H1 (cell line): ENCODE measurements at places on chromosomes 7 and 10. TPM values are rescaled to one million over a fixed set of nuclear protein-coding genes. Genes with fewer than 3 reads are reported as not detected.

GRCh38 chr10:3579845-3580244 is 205.2 kb downstream of the KLF6 start:
- H3K4me3 ChIP-seq = no peak overlapping the region
- no peak for DNase-seq
- no peaks in the 10 kb centered on the region for H3K36me3 ChIP-seq
- no peaks in the 10 kb centered on the region for H3K27me3 ChIP-seq
- no peak overlapping the region for H3K27ac ChIP-seq

DNA sequence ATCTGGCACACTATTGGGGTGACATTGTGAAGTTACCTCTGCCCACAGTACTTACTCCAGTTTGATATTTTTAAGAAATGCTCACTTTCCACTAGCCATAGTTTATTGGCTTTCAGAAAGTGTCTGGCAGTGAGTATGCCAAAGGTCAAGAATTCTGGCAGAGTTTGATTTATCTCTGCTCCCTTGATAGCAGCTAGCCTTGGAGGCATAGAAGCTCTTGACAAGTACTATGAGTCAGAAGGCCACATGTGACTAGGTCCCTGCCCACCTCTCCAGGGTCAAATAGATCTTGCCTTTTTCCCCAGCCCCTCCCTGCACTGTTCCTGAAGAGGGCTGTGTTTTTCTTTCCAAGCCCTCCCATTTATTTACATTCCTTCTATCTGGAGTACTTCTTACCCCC is 202.2 kb downstream of the AUTS2 start:
- H3K27me3 ChIP-seq = peaks cover 2% of the 10 kb centered on the region
- no peaks in the 10 kb centered on the region for H3K36me3 ChIP-seq

- H3K27ac ChIP-seq = no peak overlapping the region
- peaks cover 10% of the 10 kb centered on the region for H3K36me3 ChIP-seq
- peak overlapping the region; percentile 78 for H3K4me3 ChIP-seq
- peaks cover 17% of the 10 kb centered on the region for H3K4me1 ChIP-seq
- H3K27me3 ChIP-seq = peaks cover 15% of the 10 kb centered on the region
- DNase-seq = peak; percentile 77
Measured at GRCh38 chr10:17229016-17229716, 1.1 kb downstream of the VIM start.

- H3K27me3 ChIP-seq = no peaks in the 10 kb centered on the region
- H3K4me3 ChIP-seq = no peak overlapping the region
- H3K27ac ChIP-seq = no peak overlapping the region
- no peak for DNase-seq
- no peaks in the 10 kb centered on the region for H3K4me1 ChIP-seq
Measured at GRCh38 chr10:97509120-97509680, 10.5 kb downstream of the UBTD1 start.

DNA sequence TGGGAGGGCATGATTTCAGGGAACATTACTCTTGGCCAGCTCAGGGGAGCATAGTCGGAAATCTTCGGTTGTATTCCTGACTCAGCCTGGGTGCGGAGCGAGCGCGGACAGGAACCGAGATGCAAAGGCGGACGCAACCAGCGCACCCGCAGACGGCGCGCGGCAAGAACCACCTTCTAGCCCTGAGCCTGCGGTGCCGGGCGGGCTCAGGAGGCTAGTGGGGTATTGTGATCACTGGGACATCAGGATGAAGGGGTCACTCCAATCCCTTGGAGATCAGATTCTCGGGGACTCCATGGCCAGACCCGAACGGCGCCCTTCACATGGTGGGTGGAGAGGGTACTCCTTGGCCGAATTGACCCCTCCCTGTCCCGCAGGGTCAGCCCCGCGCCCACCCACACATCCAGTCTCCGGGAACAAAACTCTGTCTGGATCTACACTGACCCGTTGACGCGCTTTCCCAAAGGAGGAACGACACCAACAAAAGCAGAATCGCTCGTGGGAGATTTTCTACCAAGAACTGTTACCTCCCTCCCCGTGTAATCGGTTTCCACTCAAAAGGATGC is 730.5 kb downstream of the ZWINT start:
- no peak for DNase-seq
- peak overlapping the region; percentile 81 for H3K4me3 ChIP-seq
- H3K27me3 ChIP-seq = peaks cover 23% of the 10 kb centered on the region
- H3K4me1 ChIP-seq = peaks cover 8% of the 10 kb centered on the region; the same call in 1 of the 2 replicates
- no peak overlapping the region for H3K27ac ChIP-seq
- H3K36me3 ChIP-seq = no peaks in the 10 kb centered on the region

DNA sequence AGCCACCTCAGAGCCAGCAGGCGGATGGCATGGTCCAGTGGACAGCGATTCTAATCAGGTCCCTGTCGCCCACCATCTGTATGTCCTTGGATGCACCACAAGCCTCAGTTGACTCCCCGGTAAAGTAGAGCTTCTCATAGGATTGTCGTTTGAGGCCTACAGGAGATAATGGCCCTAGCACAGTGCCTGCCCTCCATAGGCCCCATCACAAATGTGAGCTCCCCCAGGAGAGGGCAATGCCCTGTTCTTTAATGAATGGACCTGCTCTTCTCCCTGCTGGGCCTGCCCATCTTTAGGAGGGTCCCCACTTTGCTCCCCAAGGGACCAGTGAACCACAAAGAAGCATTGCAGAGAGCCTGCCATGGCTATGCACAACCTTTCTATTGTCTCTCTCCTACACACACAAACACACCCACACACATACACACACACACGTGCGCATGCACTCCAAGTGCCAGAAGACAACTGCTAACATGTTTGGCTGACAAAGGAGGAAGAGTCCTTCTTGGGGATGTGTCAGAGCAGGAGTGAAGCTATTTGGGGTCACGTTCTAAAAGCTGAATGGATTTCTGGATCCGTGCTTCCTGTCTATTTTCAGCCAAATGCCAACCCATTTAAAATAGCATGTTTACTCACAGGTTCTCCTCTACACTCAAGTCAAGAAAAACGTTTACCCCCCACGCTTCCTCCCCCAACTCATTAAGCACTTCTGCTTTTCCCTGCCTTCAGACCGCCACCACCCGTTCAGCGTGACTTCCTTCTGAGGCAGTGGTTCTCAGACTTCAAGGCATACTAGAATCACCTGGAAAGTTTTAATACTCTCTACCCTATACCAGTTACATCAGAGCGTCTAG is 196.1 kb downstream of the GRID1 start:
- H3K27ac ChIP-seq = no peak overlapping the region
- DNase-seq = no peak
- no peaks in the 10 kb centered on the region for H3K36me3 ChIP-seq
- no peaks in the 10 kb centered on the region for H3K4me1 ChIP-seq
- H3K27me3 ChIP-seq = no peaks in the 10 kb centered on the region

DNA sequence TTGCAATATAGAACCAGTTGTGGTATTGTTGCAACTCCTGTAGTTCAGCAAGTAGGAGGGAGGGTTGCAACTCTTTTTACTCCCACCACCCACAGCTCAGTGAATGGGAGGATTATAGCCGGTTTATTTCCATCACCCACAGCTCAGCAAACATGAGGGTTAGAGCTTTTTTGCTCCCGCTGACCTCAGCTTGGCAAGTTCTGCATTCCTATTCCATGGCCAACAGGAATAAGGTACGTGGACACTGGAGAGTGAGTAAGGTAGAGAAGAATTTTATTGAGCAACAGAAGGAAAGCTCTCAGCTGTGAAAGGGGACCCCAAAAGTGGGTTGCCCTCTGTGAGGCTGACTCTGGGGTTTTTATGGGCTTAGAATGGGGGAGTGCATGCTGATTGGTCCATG is 167.1 kb upstream of the SMIM30 start:
- H3K27me3 ChIP-seq = no peaks in the 10 kb centered on the region
- H3K27ac ChIP-seq = no peak overlapping the region
- no peaks in the 10 kb centered on the region for H3K36me3 ChIP-seq
- H3K4me3 ChIP-seq = no peak overlapping the region

GRCh38 chr10:51892313-51892712 is 192.9 kb upstream of the CSTF2T start:
- no peaks in the 10 kb centered on the region for H3K36me3 ChIP-seq
- no peak overlapping the region for H3K4me3 ChIP-seq
- H3K27me3 ChIP-seq = no peaks in the 10 kb centered on the region
- H3K4me1 ChIP-seq = no peaks in the 10 kb centered on the region; the same call in 1 of the 2 replicates

DNA sequence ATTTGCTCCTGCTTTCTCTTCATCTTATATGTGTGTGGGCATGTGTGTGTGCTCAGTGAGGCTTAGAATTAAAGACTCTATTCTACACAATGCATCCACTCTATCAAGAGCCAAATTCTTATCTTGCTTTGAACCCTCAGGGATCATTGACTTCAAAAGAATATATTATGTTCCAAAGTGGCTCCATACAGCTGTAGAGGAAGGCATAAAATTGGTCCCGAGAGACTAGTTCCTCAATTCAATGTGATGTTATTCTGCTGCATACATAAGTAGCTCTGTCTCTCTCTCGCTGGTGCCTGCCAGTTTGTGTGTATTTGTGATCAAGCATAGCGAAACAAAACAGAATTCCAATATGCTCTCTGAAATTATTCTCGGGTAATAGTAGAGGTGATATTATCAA is 997.9 kb upstream of the POT1 start:
- H3K4me3 ChIP-seq = no peak overlapping the region
- no peaks in the 10 kb centered on the region for H3K27me3 ChIP-seq
- H3K36me3 ChIP-seq = no peaks in the 10 kb centered on the region
- no peaks in the 10 kb centered on the region for H3K4me1 ChIP-seq

DNA sequence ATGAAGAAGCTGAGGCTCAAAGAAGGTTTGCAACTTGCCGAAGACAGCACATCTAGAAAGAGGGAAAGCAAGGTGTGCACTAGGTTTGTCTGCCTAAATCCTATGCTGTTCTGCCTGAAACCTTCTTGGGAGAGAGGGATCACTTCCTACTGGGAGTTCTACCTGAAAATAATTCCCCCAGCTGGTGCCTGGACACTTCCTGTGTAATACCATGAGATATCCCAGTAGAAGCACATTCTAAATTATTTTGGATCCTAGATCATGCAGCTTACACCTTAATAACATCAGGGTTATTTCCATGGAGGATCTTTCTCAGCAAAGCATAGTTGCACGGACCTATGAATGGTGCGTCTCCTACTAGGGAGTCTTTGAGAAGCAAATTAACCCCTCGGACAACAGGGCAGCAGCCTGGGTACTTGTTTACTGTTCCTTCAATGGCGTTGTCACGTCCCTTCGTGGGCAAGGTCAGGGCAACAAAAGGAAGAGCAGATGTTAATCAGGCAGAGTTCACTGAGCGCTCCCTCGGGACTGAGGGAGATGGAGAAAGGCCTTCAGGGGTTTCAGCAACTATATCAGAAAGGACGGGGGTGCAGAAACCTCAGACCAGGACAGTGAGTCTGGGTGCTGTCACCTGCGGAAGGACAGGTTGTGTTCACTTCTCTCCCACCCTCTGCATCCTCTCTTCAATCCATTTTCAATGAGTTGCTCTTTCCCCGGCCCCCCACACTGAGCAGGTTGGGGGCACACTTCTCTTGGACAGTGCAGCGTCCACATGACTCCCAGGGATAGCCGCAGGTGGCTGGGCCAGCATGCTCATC is 44.0 kb downstream of the OAT start:
- H3K36me3 ChIP-seq = no peaks in the 10 kb centered on the region
- no peaks in the 10 kb centered on the region; the same call in 1 of the 2 replicates for H3K27me3 ChIP-seq
- no peak overlapping the region for H3K27ac ChIP-seq
- no peak overlapping the region for H3K4me3 ChIP-seq
- peaks cover 6% of the 10 kb centered on the region for H3K4me1 ChIP-seq
- DNase-seq = no peak

DNA sequence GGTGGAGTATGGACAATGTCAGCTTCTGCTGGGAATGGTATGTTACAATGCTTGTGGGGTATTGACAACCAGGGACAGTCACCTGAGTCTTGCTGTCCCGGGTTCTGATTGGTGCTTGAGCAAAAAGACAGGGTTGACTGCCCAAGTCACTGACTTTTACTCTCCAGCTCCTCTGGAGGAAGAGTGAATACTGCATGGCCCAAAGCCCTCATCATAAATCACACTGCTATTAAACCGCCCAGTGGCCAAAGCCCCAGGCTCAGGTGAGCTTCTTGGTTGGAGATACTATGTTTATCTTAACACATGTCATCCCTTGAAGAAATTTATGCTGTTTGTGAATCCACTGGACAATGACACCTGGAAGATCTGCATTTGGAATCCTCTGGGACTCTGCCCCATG is 90.0 kb upstream of the IGFBP3 start:
- H3K36me3 ChIP-seq = no peaks in the 10 kb centered on the region
- no peak for DNase-seq
- H3K27me3 ChIP-seq = no peaks in the 10 kb centered on the region
- peaks cover 5% of the 10 kb centered on the region; the same call in 1 of the 2 replicates for H3K4me1 ChIP-seq
- H3K4me3 ChIP-seq = no peak overlapping the region
- no peak overlapping the region for H3K27ac ChIP-seq

DNA sequence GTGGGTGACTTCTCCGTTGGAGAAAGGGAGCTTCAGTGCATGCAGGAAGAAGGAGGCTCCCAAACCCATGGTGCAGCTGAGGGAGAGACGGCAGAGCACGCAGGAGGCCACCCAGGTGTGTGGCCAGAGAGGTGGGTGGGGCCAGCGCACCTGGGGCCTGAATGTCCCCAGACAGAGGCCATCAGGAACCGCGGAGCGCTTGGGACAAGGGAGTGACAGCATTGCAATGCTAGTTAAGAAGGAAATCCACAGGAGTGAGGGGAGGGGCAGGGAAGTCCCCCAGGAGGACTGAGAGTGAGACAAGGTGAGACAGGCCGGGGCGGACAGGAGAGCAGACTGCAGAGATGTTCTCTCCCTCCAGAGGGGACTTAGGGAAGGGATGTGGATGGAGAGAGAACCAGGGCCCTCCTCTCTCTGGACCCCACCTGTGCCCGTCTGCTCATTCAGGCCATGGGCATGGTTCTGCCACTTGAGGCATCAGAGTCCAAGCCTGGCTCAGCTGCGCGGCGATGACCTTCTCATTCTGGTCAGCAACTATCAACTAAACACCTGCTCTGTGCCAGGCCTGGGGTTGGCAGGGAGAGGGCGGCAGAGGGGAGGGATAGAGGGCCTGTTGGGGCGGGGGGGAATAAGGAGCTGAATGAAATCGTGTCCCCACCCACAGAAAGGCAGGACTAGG is 69.4 kb upstream of the COL13A1 start:
- H3K27ac ChIP-seq = no peak overlapping the region
- no peaks in the 10 kb centered on the region for H3K27me3 ChIP-seq
- no peak overlapping the region for H3K4me3 ChIP-seq
- no peaks in the 10 kb centered on the region for H3K36me3 ChIP-seq
- no peak for DNase-seq
- peaks cover 2% of the 10 kb centered on the region; the same call in 1 of the 2 replicates for H3K4me1 ChIP-seq

Gene PDK4
- polyA plus RNA-seq = not detected in 2 replicates

Gene MMD2
- polyA plus RNA-seq = 0.08 and 0.14 TPM in 2 replicates

Gene LAMB1
- 31.9 and 61.6 TPM in 2 replicates for polyA plus RNA-seq

Gene ELOVL3
- polyA plus RNA-seq = 0.19 and 0.27 TPM in 2 replicates
